Skin of body (tissue), 3 donors: ENCODE measurements at places on chromosomes 4 and X. TPM values are rescaled to one million over a fixed set of nuclear protein-coding genes. Genes with fewer than 3 reads are reported as not detected.

The SLC39A8 gene
- total RNA-seq: 21.0 TPM

The ARHGAP36 gene
- 31.8 TPM for total RNA-seq

The ASB5 gene
- 18.6 TPM for total RNA-seq

The HMGN5 gene
- 3.4 TPM for total RNA-seq

The DOK7 gene
- total RNA-seq: 0.99 TPM

The ZDHHC15 gene
- 3.0 TPM for total RNA-seq

The SCML2 gene
- total RNA-seq: 7.4 TPM

The RHOXF2B gene
- not detected for total RNA-seq

The PNMA5 gene
- not detected for total RNA-seq

The H2BW2 gene
- not detected for total RNA-seq

The PRRG1 gene
- total RNA-seq: 8.2 TPM

The FRAS1 gene
- total RNA-seq: 15.2 TPM

The DGAT2L6 gene
- 12.4 TPM for total RNA-seq

The DMD gene
- total RNA-seq: 87.0 TPM

The LRAT gene
- not detected for total RNA-seq

The SYP gene
- total RNA-seq: 1.7 TPM

The ARAP2 gene
- total RNA-seq: 48.6 TPM
